ENCODE measurements at places on chromosomes 5 and 9.
A peak's percentile ranks its signal among the peaks of the same experiment; 100 is the strongest.

DNA sequence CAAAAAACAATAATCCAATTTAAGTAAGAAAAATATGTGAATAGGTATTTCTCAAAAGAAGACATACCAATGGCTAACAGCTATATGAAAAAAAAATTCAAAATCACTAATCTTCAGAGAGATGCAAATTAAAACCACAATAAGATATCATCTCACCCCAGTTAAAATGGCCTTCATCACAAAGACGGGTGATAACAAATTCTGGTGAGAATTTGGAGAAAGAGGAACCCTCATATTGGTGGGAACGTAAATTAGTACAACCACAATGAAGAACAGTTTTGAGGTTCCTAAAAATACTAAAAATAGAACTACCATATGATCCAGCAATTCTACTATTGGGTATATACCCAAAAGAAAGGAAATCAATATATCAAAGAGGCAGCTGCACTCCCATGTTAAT is 94.3 kb downstream of the TMEM167A start:
- DNase-seq, result no peak

GRCh38 chr5:90356176-90356575 is 53.4 kb downstream of the CETN3 start:
- DNase-seq, result no peak

GRCh38 chr5:163874431-163874830 is 369.0 kb downstream of the MAT2B start:
- no peak for DNase-seq

- no peak for DNase-seq
Observed at GRCh38 chr9:15138357-15138686, 168.7 kb downstream of the TTC39B start.

GRCh38 chr9:91809581-91810285 is 140.3 kb downstream of the ROR2 start:
- no peak for DNase-seq

GRCh38 chr9:87678650-87679355 is 47.1 kb upstream of the CTSL start:
- peak; percentile 31 for DNase-seq

GRCh38 chr5:114524221-114524620 is 162.4 kb downstream of the KCNN2 start:
- no peak for DNase-seq

DNA sequence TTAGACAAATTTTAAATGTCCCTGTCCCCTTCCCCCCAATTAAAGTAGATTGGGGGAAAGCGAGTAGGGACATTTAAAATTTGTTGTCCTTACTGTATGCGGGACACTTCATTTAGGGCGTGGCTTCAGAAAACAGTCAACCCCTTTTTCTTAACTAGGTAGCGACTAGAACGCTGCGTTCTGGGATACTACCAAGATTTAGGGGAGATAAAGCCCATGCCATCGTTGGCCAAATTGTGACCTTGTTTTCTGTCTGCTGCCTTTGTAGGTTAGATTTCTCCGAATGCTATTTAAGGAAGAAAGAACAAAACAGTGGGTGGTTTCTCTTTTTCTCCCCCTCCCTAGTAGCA is 1.2 kb downstream of the CKS2 start:
- DNase-seq, result no peak

- no peak for DNase-seq
Observed at GRCh38 chr5:14686517-14686916, 22.0 kb downstream of the OTULIN start.

- peak; percentile 45 for DNase-seq
Observed at GRCh38 chr9:127555840-127556820, 55.9 kb upstream of the STXBP1 start.

DNA sequence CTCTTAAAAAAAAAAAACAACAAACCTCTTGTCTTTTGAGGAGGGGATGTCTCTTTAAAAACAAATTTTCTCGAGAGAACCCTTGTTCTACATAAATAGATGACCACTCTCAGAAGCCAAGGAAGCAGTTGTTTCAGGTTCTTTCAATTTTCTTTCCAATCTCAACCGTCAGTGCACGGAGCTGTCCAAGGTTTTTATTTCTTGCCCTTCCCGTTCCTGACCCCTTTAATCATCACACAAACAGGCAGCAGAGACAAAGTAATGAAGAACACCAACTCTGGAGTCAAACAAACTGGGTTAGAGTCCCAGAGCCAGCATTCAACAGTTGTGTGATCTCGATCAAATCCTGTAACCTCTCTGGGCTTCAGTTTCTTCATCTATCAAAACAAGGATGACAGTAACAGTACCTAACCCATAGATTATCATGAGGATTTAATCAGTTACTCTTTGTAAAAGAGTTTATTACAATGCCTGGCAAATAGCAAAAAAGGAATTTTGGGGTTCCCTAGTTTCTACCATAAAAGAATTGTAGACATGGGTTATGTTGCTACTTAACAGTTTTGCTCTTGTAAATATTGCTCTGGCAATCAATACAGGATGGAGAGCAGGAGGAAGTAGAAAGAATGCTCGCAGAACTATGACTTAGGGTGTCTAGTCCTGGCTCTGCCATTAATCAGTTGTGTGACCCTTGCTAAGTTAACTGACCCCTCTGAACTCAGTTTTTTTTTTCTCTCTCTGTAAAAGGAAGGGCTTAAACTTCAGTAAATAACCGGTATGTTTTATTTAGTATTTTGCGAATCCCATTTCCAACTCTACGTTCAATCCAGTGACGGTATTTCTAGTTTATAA is 1.0 kb upstream of the NIM1K start:
- DNase-seq, result no peak

DNA sequence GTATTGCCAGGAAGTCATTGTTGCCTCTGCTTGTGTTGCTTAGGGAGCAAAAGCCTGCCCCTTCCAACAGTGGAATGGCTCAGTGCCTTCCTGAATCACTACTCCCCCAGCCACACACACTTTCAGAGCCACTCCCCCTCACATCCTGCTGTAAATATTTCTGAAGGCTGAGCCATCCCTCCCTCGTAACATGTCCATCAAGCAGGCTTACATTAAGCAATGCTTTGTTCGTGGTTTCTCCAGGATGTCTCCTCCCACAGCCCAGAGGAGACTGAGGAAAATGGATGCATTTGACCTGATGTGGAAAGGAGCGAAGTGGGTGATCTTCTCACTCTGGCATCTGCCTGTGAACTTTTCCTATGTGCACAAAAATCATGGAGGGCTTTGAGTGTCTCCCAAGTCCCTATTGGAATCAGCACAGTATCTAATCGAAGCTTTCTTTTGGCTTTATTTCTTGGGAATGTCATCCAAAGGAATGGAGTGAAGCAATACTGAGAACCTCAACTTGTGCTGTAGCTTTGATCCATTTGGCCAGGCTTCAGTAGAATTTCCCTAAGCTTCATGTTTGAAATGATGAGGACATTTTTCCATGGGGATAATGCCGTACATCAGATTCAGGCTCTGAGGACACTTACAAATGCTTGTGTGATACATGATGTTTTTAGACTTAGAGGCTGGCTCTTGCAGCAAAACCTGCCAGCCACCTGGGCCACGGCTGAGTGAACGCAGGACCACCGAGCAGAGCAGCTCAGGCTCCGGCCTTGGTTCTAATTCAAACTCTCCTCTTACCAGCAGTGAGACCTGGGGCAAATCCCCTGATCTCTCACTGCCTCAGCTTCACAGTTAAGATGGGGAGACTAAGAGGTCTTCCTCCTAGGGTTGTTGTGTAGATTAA is 389.1 kb downstream of the ENC1 start:
- no peak for DNase-seq
